Activated CD4-positive, alpha-beta T cell treated with anti-CD3 and anti-CD28 coated beads, Interleukin-2, amount 10 ng/mL, durations not matched to agents 24 days and 14 days (primary cell): ENCODE measurements at places on chromosomes 6 and 20. TPM values are rescaled to one million over a fixed set of nuclear protein-coding genes. Genes with fewer than 3 reads are reported as not detected.

DNA sequence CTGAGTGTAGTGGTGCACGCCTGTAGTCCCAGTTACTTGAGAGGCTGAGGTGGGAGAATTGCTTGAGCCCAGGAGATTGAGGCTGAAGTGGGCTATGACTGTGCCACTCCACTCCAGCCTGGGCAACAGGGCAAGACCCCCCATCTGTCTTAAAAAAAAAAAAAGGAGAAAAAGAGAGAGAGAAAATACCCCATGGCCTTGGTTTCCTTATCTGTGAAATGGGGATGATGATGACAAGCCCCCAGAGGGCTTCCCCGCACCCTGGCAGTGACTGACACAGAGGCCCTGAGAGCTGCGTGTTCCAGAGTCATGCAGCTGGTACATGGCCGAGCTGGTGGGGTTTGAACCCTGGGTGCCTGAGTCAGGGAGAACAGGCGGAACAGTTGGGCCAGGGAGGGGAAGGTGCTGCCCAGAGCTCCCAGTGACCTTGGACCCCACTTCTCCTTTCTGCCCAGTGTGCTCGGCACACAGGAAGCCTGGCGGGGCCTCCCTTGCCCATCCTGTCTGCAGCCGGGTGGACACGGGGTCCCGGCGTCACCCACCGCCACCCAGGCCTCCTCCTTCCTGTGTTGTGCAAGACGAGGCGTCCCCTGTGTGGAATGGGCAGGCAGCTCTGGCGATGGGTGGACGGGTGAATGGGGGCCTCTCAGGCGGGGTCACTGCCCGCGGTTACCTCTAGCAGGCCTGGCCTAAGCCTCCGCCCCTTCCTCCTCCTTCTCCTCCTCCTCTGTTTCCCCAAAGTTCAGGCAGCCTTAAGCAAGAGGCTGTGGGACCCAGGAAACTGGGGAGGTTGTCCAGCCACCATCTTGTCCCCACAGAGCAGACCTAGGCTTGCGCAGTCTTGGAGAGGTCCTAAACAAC, 84.2 kb downstream of the CEBPB start:
- no peak for DNase-seq
- no peak overlapping the region for H3K27ac ChIP-seq
- no peak overlapping the region for H3K4me3 ChIP-seq
- H3K27me3 ChIP-seq: peaks cover 25% of the 10 kb centered on the region
- H3K36me3 ChIP-seq: no peaks in the 10 kb centered on the region

DNA sequence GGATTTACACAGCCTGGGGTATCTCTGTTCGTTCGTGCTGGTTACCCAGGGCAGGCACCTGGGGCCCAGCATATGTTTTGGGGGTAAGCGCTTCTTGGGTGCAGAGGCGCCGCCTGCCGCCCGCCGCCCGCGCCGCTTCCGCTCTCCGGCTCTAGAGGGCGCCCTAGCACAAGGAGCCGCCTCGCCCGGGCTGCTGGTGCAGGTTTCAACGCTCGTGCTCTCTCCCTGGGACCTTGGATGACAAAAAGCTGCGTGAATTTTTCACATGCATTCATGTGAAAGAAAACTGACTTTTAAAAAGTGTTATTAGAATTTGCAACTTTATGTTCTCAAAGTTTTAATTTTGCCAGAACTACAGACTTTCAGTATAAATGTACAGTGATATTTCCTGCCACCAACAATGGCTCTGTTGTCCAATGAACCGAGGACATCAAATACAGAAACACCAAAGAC, 32.5 kb downstream of the PRR18 start:
- DNase-seq: peak; percentile 95
- no peak overlapping the region for H3K4me3 ChIP-seq
- H3K36me3 ChIP-seq: no peaks in the 10 kb centered on the region
- peaks cover 14% of the 10 kb centered on the region for H3K27me3 ChIP-seq

KPNA5 gene
- 7.2 and 7.7 TPM in 2 replicates for total RNA-seq

CST8 gene
- total RNA-seq: not detected in 2 replicates

- DNase-seq: peak; percentile 97
- peak overlapping the region; percentile 96 for H3K4me3 ChIP-seq
- H3K27ac ChIP-seq: peak overlapping the region; percentile 99
- peaks cover 34% of the 10 kb centered on the region for H3K36me3 ChIP-seq
Measured at GRCh38 chr6:26123675-26123946, 36.4 kb downstream of the HFE start.
